ENCODE measurements at places on chromosomes 13 and 19.
A peak's percentile ranks its signal among the peaks of the same experiment; 100 is the strongest.

DNA sequence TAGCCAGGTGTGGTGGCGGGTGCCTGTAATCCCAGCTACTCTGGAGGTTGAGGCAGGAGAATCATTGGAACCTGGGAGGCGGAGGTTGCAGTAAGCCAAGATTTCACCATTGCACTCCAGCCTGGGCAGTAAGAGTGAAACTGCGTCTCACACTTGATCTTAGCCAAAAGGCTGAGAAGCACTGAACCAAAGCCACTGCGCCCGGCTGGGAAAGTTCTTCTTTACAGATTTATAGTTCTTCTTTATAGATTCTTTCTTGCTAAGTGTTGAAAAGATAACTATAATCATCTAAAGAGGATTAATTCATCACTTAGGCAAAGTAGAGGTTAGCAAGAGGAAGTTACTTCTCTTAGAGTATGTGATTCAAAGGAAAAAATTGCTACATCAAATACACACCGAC, 11.1 kb downstream of the ZNF417 start:
- no peak for DNase-seq

DNA sequence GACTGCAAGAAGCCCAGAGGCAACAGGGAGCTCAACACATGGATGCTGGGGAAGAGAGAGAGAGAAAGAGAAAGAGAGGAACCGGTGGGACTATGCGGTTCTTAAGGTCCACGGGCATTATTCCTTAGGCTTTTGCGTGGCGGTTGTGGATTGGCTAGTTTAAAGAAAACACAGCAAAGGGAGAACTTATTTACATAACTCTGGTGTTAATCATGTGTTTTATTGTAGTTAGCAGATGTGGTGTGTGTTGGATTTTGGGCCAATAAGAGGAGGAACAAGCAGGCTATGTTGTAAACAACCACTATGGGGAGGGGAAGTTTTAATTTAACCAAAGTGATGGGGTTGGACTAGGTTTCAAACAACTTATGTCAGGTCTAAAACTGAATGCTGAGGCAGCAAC, 275.3 kb upstream of the KLF12 start:
- DNase-seq: no peak

GRCh38 chr13:40152145-40152544, 496.7 kb downstream of the COG6 start:
- DNase-seq: no peak

DNA sequence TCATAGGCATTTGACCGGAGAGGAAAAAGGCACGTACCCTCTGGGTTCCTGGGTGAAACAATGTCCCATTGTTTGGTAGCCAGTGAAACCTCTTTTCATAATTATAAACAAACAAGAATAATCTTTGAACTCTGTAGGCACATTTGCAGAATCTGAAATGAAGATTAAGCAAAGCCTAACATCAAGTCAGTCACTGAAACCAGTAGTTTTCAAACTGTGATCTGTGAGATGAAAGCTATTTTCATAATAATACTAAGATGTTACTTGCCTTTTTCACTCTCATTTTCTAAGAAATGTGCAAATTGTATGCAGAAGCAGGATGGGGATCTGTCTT, 105.4 kb downstream of the WDFY2 start:
- no peak for DNase-seq

DNA sequence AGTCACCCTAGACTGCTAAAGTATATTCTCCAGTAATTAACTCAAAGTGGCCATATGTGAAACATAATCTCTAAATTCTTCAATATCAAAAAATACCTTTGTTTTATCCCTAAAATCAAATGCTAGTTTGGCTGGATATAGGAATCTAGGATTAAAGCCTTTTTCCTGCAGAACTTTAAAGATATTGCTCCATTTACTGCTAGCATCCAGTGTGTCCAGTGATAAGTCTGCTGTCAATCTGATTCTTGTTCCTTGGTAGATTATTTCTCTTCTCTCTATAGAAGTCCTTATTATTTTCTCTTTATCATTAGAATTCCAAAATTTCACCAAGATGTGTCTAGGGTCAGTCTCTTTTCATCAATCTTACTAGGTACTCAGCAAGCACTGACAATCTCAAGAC, 384.6 kb downstream of the FGF14 start:
- DNase-seq: no peak

DNA sequence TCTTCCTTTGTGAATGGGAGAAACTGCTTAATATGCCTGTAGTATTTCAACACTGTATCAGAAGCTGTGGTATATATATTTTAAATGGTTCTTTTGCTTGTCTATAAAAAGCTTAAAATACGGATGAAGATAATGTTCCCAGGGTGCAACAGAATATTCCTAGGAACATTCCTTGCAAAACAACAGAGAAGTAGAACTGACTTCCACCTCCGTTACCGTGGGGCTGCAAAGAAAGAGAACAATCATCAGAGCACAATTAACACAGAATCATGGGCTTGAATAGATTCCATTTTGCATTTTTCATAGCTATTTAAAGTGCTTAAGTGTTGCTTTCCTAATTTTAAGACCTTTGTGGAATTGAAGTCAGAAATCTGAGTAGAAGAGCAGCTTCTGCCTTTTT, 1227.7 kb downstream of the EFNB2 start:
- no peak for DNase-seq

DNA sequence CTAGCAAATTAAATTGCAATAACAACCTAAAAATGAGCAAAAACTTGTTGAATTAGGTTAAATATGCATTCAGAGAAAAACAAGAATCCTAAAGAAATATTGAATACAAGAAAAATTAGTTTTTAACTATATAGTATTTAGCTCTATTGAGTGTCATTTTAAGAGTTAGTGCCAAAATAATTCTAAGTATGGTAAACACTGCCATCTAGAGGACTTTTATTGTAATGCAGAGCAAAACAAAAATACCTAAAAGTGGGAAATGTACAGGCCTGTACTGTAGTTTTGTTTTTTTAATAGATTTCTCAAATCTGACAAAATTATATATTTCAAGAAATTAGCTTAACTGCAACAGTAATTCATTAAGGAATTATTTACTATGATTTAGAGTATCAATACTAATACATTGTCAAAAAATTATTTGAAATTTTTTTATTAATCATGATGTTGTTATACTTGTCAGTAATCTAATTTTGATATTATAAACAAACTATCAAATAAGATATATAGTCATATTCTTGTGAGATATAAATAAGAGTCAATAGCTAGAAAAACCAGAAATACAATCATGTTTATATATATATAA, 8.2 kb upstream of the PCDH9 start:
- DNase-seq: no peak

DNA sequence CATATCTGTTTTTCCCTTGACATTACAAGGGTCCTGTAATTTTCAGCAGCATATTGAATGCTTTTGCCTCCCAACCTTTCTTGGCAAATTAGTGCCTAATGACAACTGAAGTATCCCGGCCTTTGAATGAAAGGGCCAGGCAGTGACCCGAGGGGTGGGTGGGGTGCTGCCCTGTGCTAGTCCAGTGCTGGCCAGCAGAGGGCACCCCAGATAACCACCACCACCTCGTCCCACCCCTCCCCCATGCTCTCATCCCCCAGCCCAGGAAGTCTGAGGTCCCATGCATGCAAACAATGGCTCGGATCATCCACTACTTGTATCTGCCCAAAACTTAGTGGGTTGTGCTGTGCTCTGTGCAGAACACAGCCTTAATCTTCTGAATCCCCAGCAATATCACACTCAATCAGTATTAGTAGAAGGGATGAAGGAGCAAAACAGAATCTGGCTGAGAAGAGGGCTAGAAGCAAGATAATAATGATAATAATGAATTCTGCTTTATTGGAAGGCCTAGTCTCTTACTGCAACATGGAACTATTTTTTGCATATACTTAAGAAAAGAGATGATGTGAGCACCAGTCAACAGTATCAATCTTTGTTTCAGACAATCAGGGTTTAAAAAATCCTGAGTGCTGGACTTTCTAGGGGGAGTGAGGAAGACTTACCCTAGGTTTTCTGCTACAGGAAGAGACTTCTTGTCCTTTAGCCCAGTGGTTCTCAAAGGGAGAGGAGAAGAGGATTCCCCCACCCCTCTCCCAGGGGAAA, 3.8 kb downstream of the ATP12A start:
- peak; percentile 51 for DNase-seq

DNA sequence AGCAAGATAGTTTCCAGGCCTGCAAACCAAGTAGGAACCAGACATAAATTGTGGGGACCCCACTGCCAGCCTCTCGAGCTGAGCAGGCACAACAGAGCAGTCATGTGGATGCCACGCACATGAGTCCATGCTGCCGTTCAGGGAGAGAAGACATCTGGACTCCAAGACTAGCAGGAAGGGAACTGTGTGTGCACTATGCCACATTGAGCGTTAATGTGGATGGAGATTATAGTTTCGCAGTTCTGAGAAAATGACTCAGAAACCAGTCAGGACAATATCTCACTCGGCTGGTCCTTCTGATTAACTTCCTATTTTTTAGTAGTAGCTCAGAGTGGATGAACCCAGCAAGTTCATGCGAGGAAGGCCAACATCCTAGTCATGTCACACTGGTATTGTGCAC, 124.9 kb downstream of the CRYL1 start:
- no peak for DNase-seq

- no peak for DNase-seq
Observed at GRCh38 chr13:111181977-111182376, 66.9 kb downstream of the ARHGEF7 start.
